ENCODE measurements at places on chromosomes 1 and 21. TPM values are rescaled to one million over a fixed set of nuclear protein-coding genes. Genes with fewer than 3 reads are reported as not detected.

GPX7 gene
- total RNA-seq, result not detected

DNA sequence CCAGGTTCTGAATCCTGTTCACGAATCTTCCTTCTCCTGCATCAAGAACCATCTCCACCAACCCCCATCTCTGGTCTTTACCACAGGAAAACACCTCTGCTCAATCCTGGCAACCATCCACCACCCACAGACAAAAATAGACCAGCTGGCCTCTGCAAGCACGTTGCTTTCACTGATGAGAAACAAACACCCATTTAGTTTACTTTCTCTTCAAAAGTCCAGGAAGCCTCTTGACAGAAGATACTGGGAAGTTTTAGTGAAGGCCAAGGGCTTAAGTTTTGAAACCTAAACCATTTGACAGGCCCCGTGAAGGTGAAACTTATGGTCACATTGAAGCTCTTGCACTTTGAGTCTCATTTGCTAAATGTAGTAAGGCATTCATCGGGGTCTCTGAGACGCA, 122.6 kb upstream of the PPP2R5A start:
- DNase-seq, result no peak
- H3K27me3 ChIP-seq, result no peaks in the 10 kb centered on the region
- no peaks in the 10 kb centered on the region for H3K36me3 ChIP-seq
- no peaks in the 10 kb centered on the region for H3K4me1 ChIP-seq
- no peak overlapping the region for H3K27ac ChIP-seq

DNA sequence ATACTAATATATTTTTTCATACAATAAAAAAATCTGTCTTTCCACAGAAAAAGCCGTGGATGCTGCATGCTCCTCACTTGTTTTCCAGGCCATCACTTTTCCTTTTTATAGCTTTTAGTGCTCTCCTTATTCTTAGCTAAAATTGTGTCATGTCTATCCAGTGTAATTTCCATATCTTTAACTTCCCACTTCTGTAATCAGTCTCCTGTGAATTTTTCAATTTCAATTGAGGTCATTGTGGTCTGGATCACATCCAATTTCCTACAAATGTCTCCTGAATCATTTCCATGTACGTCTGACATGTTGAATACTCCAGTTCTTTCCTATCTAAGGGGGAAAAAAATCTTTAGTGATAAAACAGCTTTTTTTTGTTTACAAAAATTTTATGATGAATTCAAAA, 838.2 kb upstream of the B3GALT2 start:
- no peaks in the 10 kb centered on the region for H3K4me1 ChIP-seq
- no peaks in the 10 kb centered on the region for H3K36me3 ChIP-seq
- DNase-seq, result no peak
- no peak overlapping the region for H3K27ac ChIP-seq
- H3K4me3 ChIP-seq, result no peak overlapping the region

DNA sequence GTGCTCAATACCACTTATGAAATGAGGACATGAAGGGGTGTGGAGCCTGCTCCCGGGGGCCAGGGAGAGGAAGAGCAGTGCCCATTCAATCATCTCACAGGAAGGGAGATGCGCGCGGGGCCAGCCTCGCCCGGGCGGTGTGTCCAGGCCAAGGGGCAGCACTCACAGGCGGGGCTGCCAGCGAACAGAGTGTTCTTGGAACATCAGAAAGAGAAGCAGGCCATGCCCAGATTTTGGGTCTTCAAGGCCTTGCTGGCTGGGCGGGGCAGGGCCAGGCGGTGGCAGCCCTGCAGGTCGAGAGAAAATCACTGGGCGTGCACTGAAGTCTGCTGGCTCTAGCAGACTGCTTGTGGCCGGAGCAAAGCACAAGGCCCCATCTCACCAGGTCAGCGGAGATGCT, 168.6 kb downstream of the PRDM16 start:
- peaks cover 100% of the 10 kb centered on the region for H3K27me3 ChIP-seq
- H3K4me3 ChIP-seq, result no peak overlapping the region
- H3K27ac ChIP-seq, result no peak overlapping the region
- no peak for DNase-seq
- H3K4me1 ChIP-seq, result no peaks in the 10 kb centered on the region

DNA sequence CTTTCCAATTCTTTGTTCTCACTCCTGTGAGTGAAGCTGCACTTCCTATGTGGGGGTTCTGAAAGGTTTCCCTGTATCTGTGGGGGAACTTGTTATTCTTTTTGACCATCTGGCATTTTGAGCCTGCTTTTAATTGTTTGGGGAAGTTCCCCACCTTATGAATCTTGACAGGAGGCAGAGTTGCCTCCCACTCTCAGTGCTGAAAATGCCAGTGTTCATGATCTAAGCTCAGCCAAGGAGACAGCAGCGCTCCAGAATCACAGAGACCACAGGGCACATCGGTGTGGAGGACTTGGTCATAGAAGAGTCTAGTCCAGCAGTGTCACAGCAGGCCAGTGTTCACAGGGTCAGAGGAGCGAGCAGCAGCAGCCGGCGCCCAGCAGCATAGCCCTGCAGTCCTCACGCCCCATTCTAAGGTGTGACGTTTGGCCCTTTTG, 63.8 kb upstream of the PRDX6 start:
- H3K27me3 ChIP-seq, result no peaks in the 10 kb centered on the region
- no peak overlapping the region for H3K4me3 ChIP-seq
- peaks cover 6% of the 10 kb centered on the region for H3K4me1 ChIP-seq
- H3K36me3 ChIP-seq, result no peaks in the 10 kb centered on the region
- no peak for DNase-seq

DNA sequence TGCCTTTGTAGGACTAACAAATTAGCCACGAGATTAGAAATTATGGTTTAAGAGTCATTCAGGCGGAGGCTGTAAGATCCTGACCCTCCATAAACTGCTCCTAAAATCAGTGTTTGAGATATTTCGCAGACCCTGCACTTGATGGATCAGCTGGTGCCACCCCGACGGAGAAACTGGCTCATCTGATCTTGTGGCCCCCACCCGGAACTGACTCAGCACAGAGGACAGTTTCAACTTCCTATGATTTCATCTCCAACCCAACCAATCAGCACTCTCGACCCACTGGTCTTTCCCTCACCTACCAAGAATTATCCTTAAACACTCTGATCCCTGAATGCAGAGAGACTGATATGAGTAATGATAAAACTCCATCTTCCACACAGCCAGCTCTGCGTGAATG, 3.7 kb upstream of the JAM2 start:
- DNase-seq, result no peak
- no peak overlapping the region for H3K27ac ChIP-seq

DNA sequence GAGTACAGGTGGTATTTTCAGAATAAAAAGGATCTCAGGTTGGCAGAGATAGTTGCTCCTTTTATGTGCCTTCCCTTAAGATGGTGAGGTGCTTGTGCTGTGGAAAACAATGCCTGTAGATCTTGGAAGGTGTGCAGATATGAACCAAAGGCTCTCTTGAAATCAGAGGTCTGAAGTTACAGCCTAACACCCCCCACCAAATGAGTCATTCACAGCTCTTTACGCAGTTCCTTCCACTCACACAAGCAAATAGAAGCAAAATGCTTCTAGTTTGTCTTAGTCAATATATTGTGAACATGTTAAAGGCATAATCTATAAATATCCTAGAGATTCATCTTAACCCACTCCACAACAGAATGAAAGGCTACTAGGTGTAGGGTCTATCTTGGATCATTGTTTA, 128.9 kb upstream of the NR5A2 start:
- no peaks in the 10 kb centered on the region for H3K36me3 ChIP-seq
- no peak overlapping the region for H3K4me3 ChIP-seq
- H3K4me1 ChIP-seq, result no peaks in the 10 kb centered on the region
- no peak for DNase-seq
- no peak overlapping the region for H3K27ac ChIP-seq

GRCh38 chr1:166080967-166081870, 85.6 kb downstream of the FAM78B start:
- no peak overlapping the region for H3K27ac ChIP-seq
- no peaks in the 10 kb centered on the region for H3K27me3 ChIP-seq
- no peak for DNase-seq
- no peaks in the 10 kb centered on the region for H3K36me3 ChIP-seq

LMX1A gene
- not detected for total RNA-seq

GRCh38 chr1:235775246-235775860, 91.4 kb downstream of the LYST start:
- no peak overlapping the region for H3K27ac ChIP-seq
- no peak overlapping the region for H3K4me3 ChIP-seq
- H3K4me1 ChIP-seq, result no peaks in the 10 kb centered on the region
- H3K27me3 ChIP-seq, result no peaks in the 10 kb centered on the region

GRCh38 chr1:183567584-183567983, 22.7 kb downstream of the NCF2 start:
- peak overlapping the region; percentile 94 for H3K27ac ChIP-seq
- H3K4me3 ChIP-seq, result peak overlapping the region; percentile 28
- peaks cover 6% of the 10 kb centered on the region for H3K36me3 ChIP-seq
- no peaks in the 10 kb centered on the region for H3K27me3 ChIP-seq

CYP4X1 gene
- total RNA-seq, result not detected

DNA sequence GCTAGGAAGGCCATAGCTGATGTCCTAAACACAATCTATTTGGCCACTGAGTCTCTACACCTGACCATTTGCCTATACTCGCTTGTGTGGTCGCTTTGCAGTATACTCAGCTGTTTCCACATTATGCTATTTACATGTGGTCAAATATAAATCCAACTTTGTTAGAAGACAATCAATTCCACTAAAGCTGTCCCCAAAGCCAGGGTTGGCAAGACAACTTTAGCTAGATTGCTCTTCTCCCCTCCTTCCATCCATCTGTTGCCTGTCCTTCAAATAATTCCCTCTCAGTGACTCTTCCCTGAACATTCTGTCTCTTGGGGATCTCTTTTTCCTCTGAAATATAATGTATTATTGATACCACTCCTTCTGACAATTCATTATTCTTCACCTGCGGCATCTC, 30.1 kb downstream of the AVPR1B start:
- no peak overlapping the region for H3K4me3 ChIP-seq
- no peaks in the 10 kb centered on the region for H3K4me1 ChIP-seq
- H3K27me3 ChIP-seq, result no peaks in the 10 kb centered on the region
- no peaks in the 10 kb centered on the region for H3K36me3 ChIP-seq
- no peak for DNase-seq

DNA sequence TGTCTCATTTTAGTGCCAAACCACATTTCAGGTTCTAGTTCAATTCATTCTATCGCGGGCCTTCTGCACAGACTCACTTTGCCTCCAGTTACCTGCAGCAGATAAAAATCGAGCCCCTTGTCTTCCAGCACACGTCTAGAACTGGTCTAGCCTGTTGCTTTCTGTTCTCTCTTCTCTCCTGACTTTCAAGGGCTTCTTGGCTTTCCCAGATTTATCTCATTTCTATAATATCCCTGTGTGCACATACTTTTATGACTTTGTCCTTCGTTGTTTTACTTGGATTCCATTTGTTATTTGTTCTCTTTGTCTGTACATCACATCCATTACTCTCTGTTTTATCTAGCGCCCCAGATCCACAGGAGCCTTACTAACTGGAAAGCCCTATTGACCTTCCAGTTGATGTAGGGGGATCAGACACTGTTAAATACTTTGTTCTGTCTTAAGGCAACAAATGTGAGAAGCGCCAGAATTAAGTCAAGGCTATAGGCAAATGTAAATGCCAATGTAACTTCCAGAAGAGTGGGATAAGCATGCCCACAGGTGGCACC, 284.5 kb upstream of the ADGRL4 start:
- no peaks in the 10 kb centered on the region for H3K27me3 ChIP-seq
- no peaks in the 10 kb centered on the region for H3K4me1 ChIP-seq
- no peak for DNase-seq
- H3K4me3 ChIP-seq, result no peak overlapping the region
- no peak overlapping the region for H3K27ac ChIP-seq
- no peaks in the 10 kb centered on the region for H3K36me3 ChIP-seq

DCLRE1B gene
- total RNA-seq, result 10.1 TPM

DNA sequence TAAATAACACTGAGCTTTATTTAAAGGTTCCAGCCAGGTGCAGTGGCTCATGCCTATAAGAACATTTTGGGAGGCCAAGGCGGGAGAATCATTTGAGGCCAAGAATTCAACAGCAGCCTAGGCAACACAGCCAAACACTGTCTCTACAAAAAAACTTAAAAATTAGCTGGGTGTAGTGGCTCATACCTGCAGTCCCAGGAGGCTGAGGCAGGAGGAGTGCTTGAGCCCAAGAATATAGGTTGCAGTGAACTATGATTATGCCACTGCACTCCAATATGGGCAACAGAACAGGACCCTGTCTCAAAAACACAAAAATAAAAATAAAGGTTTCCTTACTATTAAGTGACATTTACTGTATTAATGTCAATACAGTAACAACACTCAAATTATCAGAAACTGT, 2.1 kb downstream of the TAF12 start:
- H3K36me3 ChIP-seq, result no peaks in the 10 kb centered on the region
- H3K27ac ChIP-seq, result no peak overlapping the region
- peaks cover 10% of the 10 kb centered on the region for H3K4me1 ChIP-seq
- no peaks in the 10 kb centered on the region for H3K27me3 ChIP-seq

GRCh38 chr1:219659684-219660083, 46.8 kb upstream of the ZC3H11B start:
- H3K36me3 ChIP-seq, result no peaks in the 10 kb centered on the region
- H3K27me3 ChIP-seq, result no peaks in the 10 kb centered on the region
- H3K4me1 ChIP-seq, result peaks cover 17% of the 10 kb centered on the region
- peak overlapping the region; percentile 0 for H3K27ac ChIP-seq

- H3K27ac ChIP-seq, result no peak overlapping the region
- H3K36me3 ChIP-seq, result no peaks in the 10 kb centered on the region
- no peaks in the 10 kb centered on the region for H3K27me3 ChIP-seq
- DNase-seq, result no peak
Measured at GRCh38 chr1:200373811-200374231, 36.0 kb downstream of the ZNF281 start.

DNA sequence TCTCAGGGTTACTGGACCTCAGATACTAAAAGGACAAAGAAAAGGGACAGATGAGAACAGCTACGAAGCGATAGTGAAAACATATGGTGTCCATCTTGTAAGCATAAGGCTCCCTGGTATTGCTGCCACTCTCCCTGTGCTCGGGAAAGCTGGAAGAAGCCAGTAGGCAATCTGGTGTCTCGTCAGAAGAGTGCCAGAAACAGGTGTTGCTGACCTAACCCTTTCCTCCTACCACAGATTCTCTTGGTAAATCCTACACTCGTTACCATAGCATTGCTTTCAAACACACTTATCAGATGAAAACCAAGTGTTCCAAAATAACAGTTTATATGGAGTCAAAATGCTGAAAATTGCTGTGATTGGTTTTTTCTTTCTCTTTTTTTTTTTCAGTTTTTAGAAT, 146.3 kb downstream of the NRIP1 start:
- peak overlapping the region; percentile 93 for H3K27ac ChIP-seq
- H3K27me3 ChIP-seq, result no peaks in the 10 kb centered on the region
- H3K36me3 ChIP-seq, result 0 out of 2 replicates have a peak, but pooled peaks cover 3% of the 10 kb centered on the region
- no peak overlapping the region for H3K4me3 ChIP-seq
- DNase-seq, result no peak

DNA sequence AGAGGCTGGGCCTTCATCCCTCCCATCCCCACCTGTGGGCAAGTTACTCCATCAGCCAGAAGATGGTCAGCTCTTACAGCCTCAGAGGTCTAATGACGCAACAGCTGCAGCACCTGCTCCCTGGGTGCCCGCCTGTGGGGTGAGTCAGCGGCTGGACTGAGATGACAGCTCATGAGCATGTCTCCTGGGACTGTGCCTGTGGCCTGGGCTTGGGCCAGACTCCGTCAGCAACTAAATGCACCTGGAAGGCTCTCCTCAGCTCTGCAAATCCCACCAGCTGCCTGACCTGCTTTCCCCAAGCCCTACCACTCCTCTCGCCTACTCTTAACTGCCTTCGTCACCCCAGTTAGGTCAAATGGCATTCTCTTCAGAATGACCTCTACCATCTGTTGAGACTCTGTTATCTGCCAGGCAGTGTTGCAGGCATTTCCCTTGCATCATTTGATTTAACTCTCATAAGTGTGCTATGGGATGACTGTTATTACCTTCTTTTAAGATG, 47.7 kb downstream of the ETS2 start:
- H3K4me3 ChIP-seq, result no peak overlapping the region
- peak overlapping the region; percentile 37 for H3K27ac ChIP-seq
- H3K36me3 ChIP-seq, result no peaks in the 10 kb centered on the region
- DNase-seq, result peak; percentile 91
- no peaks in the 10 kb centered on the region for H3K27me3 ChIP-seq

All from PC-9 (cell line).